ENCODE measurements at places on chromosomes 12 and 14.

GRCh38 chr12:99620159-99620479 lies 27.4 kb upstream of the GARIN6 start:
- no peak for DNase-seq

- DNase-seq: no peak
These were observed 73.7 kb upstream of the SFSWAP start for GRCh38 chr12:131636940-131637750.

DNA sequence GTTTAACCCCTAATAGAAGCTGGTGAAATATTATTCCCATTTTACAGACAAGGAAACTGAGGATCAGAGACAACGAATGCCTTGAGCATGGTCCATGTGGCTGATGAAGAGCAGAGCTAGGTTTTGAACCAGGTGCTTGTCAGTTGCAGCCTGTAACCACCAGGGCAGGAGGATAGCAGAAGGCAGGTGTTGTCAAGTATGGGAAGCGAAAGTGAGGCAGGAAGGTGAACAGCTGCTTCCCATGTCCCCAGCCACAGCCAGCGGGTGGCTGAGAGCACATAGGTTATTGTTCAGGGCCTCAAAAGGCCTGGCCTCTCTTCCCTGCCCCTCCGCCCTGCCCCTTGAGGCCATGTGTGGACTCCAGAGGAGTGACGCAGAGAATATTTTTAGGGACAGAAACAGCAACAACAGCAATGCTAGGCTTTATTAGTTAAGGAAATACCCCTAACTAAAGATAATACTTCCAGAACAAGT lies 39.6 kb downstream of the IQSEC3 start:
- DNase-seq: no peak

- DNase-seq: no peak
These were observed 20.8 kb upstream of the NXPH4 start for GRCh38 chr12:57195611-57196371.

GRCh38 chr14:97293659-97294058 lies 496.5 kb downstream of the VRK1 start:
- DNase-seq: no peak

- DNase-seq: peak; percentile 15
These were observed 8.7 kb upstream of the JDP2 start for GRCh38 chr14:75418850-75419768.

- DNase-seq: peak; percentile 70
These were observed 67.2 kb downstream of the DIO3 start for GRCh38 chr14:101628471-101628966.

DNA sequence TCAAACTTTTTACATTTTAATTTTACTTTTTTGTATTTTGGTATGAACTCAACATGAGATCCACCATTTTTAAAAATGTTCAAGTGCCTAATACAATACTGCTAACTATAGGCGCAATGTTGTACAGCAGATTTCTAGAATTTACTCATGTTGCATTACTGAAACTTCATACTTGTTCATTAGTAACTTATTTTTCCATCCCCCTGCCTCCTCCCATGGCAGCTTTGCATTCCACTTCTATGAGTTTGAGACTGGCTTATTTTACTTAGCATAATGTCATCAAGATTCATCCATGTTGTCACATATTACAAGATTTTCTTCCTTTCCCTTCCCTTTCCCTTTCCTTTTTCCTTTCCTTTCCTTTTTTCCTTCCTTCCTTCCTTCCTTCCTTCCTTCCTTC lies 825.9 kb downstream of the SLC16A7 start:
- DNase-seq: no peak

DNA sequence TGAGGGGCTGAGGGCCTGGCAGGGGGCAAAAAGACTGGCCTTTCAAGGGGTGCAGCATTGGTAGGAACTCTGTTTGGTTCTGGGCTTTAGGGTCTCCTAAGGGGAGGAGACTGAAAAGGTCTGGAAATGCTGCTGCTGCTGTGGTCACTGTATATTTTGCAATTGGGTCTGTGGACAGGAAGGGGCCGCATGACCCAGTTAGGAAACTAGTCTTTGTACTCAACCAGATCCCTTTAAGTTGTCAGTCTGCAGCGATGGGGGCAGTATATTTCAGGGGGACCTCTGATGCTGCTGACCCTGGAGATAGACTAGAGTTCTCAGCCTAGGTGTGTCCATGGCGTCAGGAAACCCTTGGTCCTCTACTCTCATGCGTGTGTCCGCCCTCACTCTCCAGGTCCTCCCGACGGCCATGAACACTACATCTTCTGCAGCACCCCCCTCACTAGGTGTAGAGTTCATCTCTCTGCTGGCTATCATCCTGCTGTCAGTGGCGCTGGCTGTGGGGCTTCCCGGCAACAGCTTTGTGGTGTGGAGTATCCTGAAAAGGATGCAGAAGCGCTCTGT lies 4.0 kb downstream of the LTB4R start:
- DNase-seq: no peak

DNA sequence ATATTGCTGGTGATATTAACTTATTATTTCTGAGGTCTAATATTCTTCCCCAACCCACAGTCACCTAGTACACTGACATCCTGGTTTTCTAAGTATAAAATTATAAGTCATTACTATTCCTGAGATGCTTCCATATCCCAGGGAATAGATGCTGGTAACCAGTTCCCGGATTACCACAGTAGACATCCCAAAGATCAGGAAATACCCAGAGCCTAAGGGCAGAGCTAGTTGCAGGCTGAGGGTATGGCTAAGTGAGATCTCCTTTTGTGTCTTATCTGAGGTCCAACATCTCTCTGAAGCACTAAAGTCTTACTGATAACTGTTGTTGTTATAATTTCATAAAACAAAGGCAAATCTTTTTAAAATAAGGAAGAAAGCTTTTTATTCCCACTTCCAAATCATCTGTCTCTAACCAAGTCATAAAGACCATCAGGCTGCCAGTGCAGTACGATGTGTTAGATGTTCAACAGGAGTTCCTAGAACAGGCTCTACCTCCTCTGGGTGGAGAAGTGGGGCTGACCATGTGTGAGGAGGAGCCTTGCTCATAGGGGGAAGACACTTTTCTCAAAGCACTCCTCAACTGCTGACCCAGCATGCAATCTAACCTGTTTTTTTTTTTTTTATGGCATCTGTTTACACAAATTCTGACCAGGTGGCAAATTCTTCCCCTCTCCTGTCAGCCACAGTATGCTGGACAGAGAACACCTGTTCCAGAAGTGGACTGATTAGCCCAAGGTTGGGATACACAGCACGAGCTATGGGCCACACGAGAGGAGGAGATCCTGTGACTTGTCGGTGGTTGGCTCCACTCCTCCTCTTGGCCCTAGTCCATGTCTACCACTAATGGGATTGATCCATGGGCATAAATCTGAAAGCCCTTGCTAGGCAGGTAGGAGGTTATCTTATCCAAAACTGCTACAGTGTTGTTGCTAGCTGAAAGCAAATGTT lies 16.1 kb upstream of the GRIP1 start:
- DNase-seq: no peak

- DNase-seq: no peak
These were observed 139.4 kb downstream of the TBX5 start for GRCh38 chr12:114266536-114266935.

GRCh38 chr14:73457041-73457923 lies 1.1 kb downstream of the NUMB start:
- DNase-seq: no peak

- DNase-seq: no peak
These were observed 245.8 kb upstream of the NAV3 start for GRCh38 chr12:77584860-77585259.

- no peak for DNase-seq
These were observed 6.3 kb upstream of the USP44 start for GRCh38 chr12:95557625-95558024.

GRCh38 chr14:26200687-26201086 lies 397.1 kb downstream of the NOVA1 start:
- DNase-seq: no peak

- no peak for DNase-seq
These were observed 437.9 kb downstream of the DAD1 start for GRCh38 chr14:22151121-22151520.

DNA sequence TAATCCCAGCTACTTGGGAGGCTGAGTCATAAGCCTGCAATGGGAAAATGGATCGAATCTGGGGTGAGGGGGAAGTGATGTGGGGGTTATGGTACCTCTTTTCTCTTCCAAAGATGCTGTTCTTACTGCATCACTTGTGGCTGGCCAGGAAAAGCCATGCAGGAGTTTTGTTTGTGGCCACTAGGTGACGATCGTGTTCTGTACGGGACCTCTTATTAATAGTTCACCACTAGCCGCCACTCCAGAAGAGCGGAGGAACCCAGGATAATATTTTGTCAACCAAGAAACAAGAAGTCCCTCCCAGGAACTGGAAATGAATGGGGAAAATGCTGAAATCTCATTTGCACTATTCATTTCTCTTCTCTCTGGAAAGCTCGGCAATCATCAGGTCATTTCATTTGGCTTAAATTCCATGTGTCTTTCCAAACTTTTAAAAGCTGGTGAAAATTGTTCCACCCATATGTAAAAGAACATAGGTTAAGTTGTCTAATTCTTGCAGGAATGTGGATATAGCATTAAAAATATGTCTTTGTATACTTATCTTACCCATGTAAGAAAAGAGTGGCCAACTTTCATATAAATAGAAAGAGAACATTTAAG lies 8.9 kb downstream of the GPR65 start:
- peak; percentile 61 for DNase-seq

GRCh38 chr12:30845676-30846075 lies 80.9 kb upstream of the TSPAN11 start:
- no peak for DNase-seq

DNA sequence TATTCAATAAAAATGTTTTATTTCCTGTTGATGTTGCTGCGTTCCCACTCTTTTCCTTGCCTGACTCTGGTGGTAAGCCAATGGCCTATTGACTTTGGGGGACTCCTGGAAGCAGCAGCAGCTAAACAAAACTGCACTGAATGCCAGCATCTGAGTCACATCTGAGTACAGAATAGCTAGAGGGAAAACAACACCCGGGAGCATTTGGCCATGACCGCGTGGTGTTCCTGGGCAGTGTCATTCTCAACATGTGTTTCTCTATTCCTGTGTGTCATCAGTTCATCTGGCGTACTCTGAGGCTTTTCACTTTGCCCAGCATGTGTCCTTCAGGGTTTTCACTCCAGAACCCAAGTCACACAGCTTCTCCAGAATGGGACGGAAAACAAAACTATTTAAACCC lies 238.8 kb downstream of the PAWR start:
- DNase-seq: no peak

- peak; percentile 76 for DNase-seq
These were observed 31.7 kb downstream of the RASAL1 start for GRCh38 chr12:113103756-113104450.

DNA sequence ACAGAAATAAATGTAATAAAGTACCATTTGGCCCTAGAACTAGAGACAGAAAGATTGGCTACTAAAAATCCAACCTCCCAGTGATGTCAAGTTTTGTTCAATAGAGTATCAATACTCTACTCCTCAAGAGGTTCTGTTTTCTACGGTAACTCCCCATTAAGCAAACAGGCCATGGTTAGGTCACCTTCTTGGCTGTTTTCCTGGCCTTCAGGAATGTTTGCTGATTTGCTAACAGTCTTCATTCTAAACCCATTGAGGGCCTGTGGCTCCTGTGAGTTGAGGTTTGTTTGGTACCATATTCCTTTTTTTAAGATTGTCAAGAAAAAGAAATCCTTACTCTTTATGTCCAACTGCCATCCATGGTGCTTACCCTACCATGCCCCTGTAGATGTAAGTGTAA lies 1022.0 kb upstream of the TMEM132C start:
- no peak for DNase-seq

DNA sequence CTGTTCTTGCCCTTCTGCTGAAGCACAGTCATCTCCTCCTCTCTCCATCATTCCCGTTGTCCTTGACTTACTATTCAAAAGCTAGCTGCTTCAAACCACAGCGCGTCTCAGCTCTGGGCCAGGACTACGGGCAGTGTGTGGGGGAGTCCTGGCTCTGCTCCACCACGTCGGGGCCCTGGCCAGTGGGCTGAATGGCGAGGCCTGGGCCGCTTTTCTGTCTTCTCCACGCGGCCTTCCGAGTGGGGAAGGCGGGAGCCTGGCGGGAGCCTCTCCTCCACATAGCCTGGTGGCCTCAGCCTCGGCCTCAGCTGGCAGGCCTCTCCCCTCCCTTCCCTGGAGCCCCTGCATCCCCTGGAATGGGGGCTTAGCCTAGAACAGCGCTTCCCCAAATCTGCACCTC lies 16.5 kb downstream of the ANKRD9 start:
- DNase-seq: no peak

- peak; percentile 44 for DNase-seq
These were observed 3.4 kb downstream of the PLEKHG3 start for GRCh38 chr14:64707661-64708060.

- no peak for DNase-seq
These were observed 1.2 kb downstream of the KRT3 start for GRCh38 chr12:52794479-52795331.

DNA sequence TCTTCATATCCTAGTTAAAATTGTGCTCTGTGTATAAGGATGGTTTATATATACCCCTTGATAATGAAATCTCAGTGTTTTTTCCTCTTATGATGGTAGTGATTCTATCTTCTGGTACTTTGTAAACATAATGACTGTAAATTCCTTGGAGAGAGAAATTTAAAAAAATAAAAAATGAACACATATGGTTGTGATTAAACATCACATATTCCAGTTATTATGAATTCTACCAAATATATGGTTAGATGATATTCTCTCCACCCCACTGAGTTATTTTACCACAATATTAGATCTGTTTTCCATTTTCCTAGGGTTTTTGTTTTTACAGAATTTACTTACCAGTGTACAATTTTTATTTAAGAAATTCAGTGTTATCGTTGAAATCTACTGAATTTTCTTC lies 481.9 kb upstream of the NOVA1 start:
- DNase-seq: no peak

- no peak for DNase-seq
These were observed 12.9 kb upstream of the SERPINA4 start for GRCh38 chr14:94548131-94548998.

GRCh38 chr12:106345746-106346145 lies 11.8 kb upstream of the POLR3B start:
- DNase-seq: peak; percentile 7
